Astrocyte of the cerebellum (primary cell): ENCODE measurements at places on chromosomes 1 and 21.
A peak's percentile ranks its signal among the peaks of the same experiment; 100 is the strongest.

GRCh38 chr1:152244576-152245273 lies 20.7 kb upstream of the HRNR start:
- DNase-seq, result no peak

- DNase-seq, result no peak
These were observed 291.8 kb downstream of the NFIA start for GRCh38 chr1:61374156-61374555.

DNA sequence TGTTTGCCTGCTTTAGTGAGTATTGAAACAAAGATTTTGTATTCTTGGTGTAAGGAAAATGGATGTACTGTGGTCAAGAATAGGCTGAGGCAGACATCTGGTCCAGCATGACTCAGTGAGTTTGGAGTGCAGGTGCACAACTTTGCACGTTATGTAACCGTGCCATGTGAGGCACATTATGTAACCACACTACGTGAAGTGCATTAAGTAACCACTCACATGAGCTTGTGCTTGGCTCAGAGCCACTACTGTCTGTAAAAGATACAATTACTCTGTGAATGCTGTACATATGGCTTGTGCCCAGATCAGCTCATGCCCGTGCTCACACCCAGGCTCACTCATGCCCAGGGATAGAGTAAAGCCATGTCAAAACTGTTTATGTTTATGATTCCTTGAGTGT lies 216.8 kb downstream of the CTH start:
- DNase-seq, result no peak

GRCh38 chr1:61077676-61078541 lies 4.5 kb upstream of the NFIA start:
- DNase-seq, result peak; percentile 100

GRCh38 chr1:26164861-26165842 lies 3.6 kb downstream of the C1orf232 start:
- DNase-seq, result no peak
